ENCODE measurements at places on chromosomes 6 and 20. TPM values are rescaled to one million over a fixed set of nuclear protein-coding genes. Genes with fewer than 3 reads are reported as not detected.
A peak's percentile ranks its signal among the peaks of the same experiment; 100 is the strongest.

DNA sequence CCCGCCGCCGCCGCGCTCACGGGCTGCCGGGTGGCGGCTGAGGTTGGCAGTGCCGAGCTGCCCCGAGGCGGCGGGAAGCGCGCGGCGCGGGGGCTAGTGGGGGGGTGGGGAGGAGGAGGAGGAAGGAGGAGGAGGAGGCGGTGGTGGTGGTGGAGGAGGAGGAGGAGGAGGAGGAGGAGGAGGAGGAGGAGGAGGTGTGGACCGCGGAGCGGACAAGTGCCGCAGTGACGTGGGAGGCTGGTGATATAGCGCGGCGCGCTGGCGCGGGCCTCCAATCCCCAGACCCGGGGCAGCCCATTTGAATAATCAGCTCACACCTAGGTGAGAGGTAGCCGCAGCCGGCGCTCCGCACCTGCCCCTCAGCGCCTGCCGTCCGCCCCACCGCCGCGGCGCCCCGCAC, at the start of gene FOXA2:
TSS of gene FOXA2 (minus strand) at position 51 of the 400 bp plus-strand sequence. CDS start 294 bp downstream, outside the sequence.
- H3K4me3 ChIP-seq = peak within 1 kb of the TSS; percentile 52
- no peaks in the 10 kb centered on the region for H3K36me3 ChIP-seq
- H3K27me3 ChIP-seq = peaks cover 79% of the 10 kb centered on the region
- H3K4me1 ChIP-seq = no peaks in the 10 kb centered on the region
- H3K27ac ChIP-seq = peak within 1 kb of the TSS; percentile 60

- H3K4me1 ChIP-seq = peaks cover 10% of the 10 kb centered on the region
- no peak overlapping the region for H3K4me3 ChIP-seq
- no peaks in the 10 kb centered on the region for H3K27me3 ChIP-seq
- no peak overlapping the region for H3K27ac ChIP-seq
- no peaks in the 10 kb centered on the region for H3K36me3 ChIP-seq
Measured at GRCh38 chr6:12026120-12026519, 14.0 kb downstream of the HIVEP1 start.

DNA sequence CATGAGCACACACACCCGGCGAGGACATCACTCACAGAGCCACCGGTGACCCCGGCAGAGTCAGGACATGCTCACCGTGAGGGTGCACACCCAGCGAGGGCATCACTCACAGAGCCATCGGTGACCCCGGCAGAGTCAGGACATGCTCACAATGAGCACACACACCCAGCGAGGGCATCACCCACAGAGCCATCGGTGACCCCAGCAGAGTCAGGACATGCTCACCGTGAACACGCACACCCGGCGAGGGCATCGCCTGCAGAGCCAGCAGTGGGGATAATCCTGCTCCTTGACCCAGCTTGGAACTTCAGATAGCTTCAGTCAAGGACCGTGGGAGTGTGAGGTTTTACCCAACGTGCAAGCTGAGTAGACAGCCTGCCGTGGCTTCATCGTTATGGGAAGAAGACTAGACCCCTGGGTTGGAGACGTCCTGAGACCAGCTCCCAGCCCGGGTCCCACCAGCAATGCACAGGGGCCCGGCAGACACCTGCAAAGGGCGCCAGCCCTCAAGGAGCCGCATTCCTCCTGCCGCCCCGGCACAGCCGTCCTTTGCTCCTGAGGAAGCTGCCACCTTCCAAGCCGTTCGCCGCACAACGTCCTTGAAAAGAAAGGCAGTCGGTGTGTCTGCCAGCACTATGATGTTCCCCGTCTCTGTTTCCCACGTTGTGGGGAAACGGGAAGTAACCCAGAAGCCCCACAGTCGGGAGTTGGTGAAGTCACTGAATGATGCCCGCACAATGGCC, 192.3 kb downstream of the DLL1 start:
- H3K4me3 ChIP-seq = no peak overlapping the region
- DNase-seq = no peak
- H3K27me3 ChIP-seq = no peaks in the 10 kb centered on the region
- H3K36me3 ChIP-seq = no peaks in the 10 kb centered on the region

- no peaks in the 10 kb centered on the region for H3K27me3 ChIP-seq
- H3K4me3 ChIP-seq = no peak overlapping the region
- H3K27ac ChIP-seq = no peak overlapping the region
- DNase-seq = no peak
- peaks cover 6% of the 10 kb centered on the region for H3K36me3 ChIP-seq
- no peaks in the 10 kb centered on the region for H3K4me1 ChIP-seq
Measured at GRCh38 chr6:57116776-57117175, 26.8 kb downstream of the ZNF451 start.

GRCh38 chr6:108836061-108836460, 12.2 kb upstream of the ARMC2 start:
- no peak overlapping the region for H3K27ac ChIP-seq
- H3K4me1 ChIP-seq = no peaks in the 10 kb centered on the region
- no peaks in the 10 kb centered on the region for H3K27me3 ChIP-seq
- no peaks in the 10 kb centered on the region for H3K36me3 ChIP-seq
- H3K4me3 ChIP-seq = no peak overlapping the region

DNA sequence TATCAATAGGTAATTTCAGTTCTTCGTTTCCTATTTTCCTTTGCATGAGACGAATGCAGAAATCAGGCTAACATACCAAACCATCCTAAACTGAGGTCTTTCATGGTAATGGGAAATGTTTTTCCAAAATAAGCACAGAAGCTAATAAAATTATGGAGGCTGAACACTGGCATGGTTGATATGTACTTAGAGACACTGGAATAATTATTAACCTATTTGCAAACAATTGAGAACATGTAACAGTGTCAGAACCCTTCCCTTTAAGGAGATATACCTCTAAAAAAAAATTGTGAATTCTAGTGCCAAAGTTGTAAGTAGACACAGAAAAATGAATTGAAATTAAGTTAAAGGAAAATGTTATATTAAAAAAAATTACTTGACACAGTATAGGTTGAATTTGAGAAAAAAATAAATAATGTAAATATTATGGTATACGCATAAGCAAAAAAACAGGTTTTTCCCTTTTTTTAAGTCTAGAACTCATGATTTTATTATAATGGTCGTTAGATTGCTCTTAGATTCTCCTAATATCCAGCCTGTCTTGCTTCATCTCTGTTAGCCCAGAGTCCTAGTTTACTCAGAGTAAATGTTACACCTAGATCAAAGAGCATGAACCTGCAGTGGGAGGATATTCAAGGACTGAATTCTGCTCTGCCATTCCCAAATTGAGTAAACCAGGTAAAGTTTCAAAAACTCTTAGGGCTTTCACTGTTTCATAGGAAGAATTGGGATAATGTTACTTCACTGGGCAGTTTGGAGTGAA, 1.7 kb downstream of the SLC17A2 start:
- H3K4me1 ChIP-seq = no peaks in the 10 kb centered on the region
- no peak overlapping the region for H3K27ac ChIP-seq
- DNase-seq = peak; percentile 14
- H3K27me3 ChIP-seq = no peaks in the 10 kb centered on the region
- H3K4me3 ChIP-seq = no peak overlapping the region

BTNL2 gene
- not detected for polyA plus RNA-seq

APOBEC2 gene
- polyA plus RNA-seq = 0.64 TPM

Measured in small intestine (tissue), 16 donors.